ENCODE measurements at places on chromosomes 16 and 17. TPM values are rescaled to one million over a fixed set of nuclear protein-coding genes. Genes with fewer than 3 reads are reported as not detected.

Gene CLDN7
- 1.2 TPM for total RNA-seq

Gene SDK2
- 12.7 TPM for total RNA-seq

Gene SULT1A4
- 7.0 TPM for total RNA-seq

Gene TERB1
- not detected for total RNA-seq

Gene NT5C3B
- total RNA-seq: 46.5 TPM

Gene SKAP1
- 33.1 TPM for total RNA-seq

Gene C16orf54
- 68.3 TPM for total RNA-seq

DNA sequence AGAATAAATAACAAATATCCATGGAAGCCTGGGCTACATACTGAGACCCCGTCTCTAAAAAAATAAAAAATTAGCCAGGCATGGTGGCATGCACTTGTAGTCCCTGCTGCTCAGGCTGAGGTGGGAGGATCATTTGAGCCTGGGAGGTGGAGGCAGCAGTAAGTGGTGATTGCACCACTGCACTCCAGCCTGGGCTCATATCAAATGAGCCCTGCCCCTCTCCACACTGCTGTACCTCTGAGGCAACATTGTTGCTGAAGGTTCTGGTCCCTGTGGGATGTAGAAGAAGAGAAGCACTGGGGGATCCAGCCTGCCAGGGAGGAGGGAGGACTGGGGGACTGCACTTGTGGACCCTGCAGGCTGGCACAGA lies 11.4 kb upstream of the ARHGAP23 start:
- H3K4me3 ChIP-seq: no peak overlapping the region
- peaks cover 10% of the 10 kb centered on the region for H3K4me1 ChIP-seq
- H3K27ac ChIP-seq: no peak overlapping the region
- H3K36me3 ChIP-seq: no peaks in the 10 kb centered on the region
- no peak for DNase-seq
- no peaks in the 10 kb centered on the region for H3K27me3 ChIP-seq

- no peaks in the 10 kb centered on the region for H3K36me3 ChIP-seq
- H3K4me1 ChIP-seq: peaks cover 6% of the 10 kb centered on the region
- no peaks in the 10 kb centered on the region for H3K27me3 ChIP-seq
- H3K4me3 ChIP-seq: no peak overlapping the region
Observed at GRCh38 chr17:47305302-47305923, 18.3 kb upstream of the EFCAB13 start.

DNA sequence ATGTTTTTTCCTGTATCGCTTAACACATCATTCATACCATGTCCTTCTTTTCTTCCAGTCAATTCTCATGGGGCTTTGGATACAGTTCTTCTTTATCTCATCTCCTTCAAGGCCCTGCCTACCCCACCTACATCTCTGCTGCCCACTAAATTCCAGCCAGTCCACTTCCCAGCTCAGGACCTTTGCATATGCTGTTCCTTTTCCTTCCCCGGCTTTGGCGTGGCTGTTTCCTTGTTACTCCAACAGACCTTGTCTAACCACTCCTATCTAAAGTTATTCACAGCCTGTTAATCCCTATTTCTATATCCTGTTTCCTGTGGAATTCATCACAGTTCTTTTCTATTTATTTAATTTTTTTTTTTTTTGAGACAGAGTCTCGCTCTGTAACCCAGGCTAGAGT lies 6.6 kb upstream of the STAT3 start:
- H3K27ac ChIP-seq: no peak overlapping the region
- no peak overlapping the region for H3K4me3 ChIP-seq
- no peaks in the 10 kb centered on the region for H3K36me3 ChIP-seq
- H3K4me1 ChIP-seq: peaks cover 17% of the 10 kb centered on the region
- no peak for DNase-seq

- H3K4me3 ChIP-seq: no peak overlapping the region
- DNase-seq: no peak
- no peaks in the 10 kb centered on the region for H3K27me3 ChIP-seq
- H3K27ac ChIP-seq: no peak overlapping the region
- H3K36me3 ChIP-seq: peaks cover 48% of the 10 kb centered on the region
Observed at GRCh38 chr16:15701975-15702970, 52.2 kb downstream of the NDE1 start.

DNA sequence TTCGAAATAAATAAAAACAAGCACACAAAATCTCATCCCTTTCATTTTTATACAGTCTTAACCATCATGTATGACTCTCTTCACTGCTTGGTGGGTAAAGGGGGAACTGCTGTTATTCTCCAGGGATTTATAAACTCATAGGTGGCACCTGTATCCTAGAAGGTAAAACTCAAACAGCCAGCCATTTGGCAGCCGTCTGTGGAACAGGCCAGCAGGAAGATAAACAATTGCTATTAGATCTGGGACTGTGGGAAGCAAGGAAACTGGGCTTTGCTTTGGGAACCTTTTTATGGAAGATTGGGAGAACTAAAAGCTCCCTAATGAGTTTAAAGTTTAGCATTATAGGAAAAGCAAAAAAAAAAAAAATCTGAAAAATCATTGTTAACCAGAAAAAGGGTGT lies 126.0 kb downstream of the TANGO6 start:
- no peak overlapping the region for H3K4me3 ChIP-seq
- no peaks in the 10 kb centered on the region for H3K27me3 ChIP-seq
- no peak for DNase-seq
- H3K36me3 ChIP-seq: peaks cover 10% of the 10 kb centered on the region
- H3K27ac ChIP-seq: no peak overlapping the region
- no peaks in the 10 kb centered on the region for H3K4me1 ChIP-seq

- no peak for DNase-seq
- H3K27me3 ChIP-seq: no peaks in the 10 kb centered on the region
- no peak overlapping the region for H3K27ac ChIP-seq
- no peaks in the 10 kb centered on the region for H3K36me3 ChIP-seq
- no peak overlapping the region for H3K4me3 ChIP-seq
Observed at GRCh38 chr16:52492789-52493357, 54.1 kb downstream of the TOX3 start.

- no peak overlapping the region for H3K27ac ChIP-seq
- no peaks in the 10 kb centered on the region for H3K4me1 ChIP-seq
- no peaks in the 10 kb centered on the region for H3K36me3 ChIP-seq
- no peaks in the 10 kb centered on the region for H3K27me3 ChIP-seq
- no peak for DNase-seq
Observed at GRCh38 chr16:86431540-86431939, 78.8 kb upstream of the FOXF1 start.

- H3K4me3 ChIP-seq: no peak overlapping the region
- H3K27me3 ChIP-seq: no peaks in the 10 kb centered on the region
- DNase-seq: no peak
Observed at GRCh38 chr16:835373-835772, 34.8 kb upstream of the GNG13 start.

GRCh38 chr16:72109966-72110530 lies 16.4 kb downstream of the DHX38 start:
- no peak overlapping the region for H3K4me3 ChIP-seq
- DNase-seq: no peak
- H3K4me1 ChIP-seq: no peaks in the 10 kb centered on the region
- no peak overlapping the region for H3K27ac ChIP-seq
- no peaks in the 10 kb centered on the region for H3K27me3 ChIP-seq

- H3K27ac ChIP-seq: no peak overlapping the region
- no peaks in the 10 kb centered on the region for H3K27me3 ChIP-seq
- no peaks in the 10 kb centered on the region for H3K36me3 ChIP-seq
- peaks cover 15% of the 10 kb centered on the region for H3K4me1 ChIP-seq
Observed at GRCh38 chr17:83170571-83171260, 91.3 kb downstream of the METRNL start.

DNA sequence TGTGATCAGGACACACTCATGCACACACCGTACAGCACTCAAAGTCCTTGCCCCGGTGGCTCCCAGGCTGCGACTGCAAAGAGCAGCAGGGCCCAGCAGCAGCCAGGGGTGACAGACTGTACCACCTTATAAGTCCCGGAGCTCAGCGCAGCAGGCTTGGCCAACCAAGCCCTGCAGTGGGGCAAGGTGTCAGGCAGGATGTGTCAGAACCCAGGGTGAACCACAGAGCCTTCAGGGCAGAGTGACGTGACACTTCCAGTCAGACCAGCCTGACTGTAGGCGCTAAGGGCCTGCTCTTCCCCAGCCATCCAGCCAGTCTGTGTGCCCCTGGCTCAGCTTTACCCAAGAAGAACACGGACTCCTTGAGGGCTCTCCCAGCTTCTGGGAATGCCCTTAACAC lies 204.1 kb downstream of the COPRS start:
- no peaks in the 10 kb centered on the region for H3K4me1 ChIP-seq
- H3K27me3 ChIP-seq: peaks cover 4% of the 10 kb centered on the region
- H3K4me3 ChIP-seq: no peak overlapping the region
- H3K36me3 ChIP-seq: no peaks in the 10 kb centered on the region
- peak; percentile 21 for DNase-seq
- H3K27ac ChIP-seq: no peak overlapping the region

DNA sequence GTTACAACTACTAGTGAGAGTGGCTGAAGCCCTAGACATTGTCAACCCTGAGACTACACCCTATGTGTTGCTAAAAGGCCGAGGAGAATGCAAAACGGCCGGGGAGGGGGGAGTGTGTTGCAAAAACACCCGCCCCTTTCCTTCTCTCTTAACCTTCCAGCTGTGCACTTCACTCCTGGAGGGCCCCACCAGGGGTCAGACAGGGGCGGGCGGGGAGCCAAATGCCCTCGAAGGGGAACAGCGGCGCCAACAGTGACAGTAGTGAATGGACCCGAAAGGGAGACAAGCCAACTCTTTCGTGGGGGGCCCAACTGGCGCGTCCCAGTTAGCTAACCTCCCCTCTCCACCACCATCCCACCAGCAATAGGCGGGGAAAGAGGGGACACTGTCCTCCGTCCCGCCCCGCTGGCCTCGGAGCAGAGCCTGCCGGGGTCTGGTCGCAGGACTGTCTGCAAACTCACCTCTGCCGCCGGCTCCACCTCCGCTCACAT lies 352 bp downstream of the MARF1 start:
- H3K4me1 ChIP-seq: peaks cover 47% of the 10 kb centered on the region
- peak; percentile 95 for DNase-seq
- peak overlapping the region; percentile 90 for H3K4me3 ChIP-seq
- peak overlapping the region; percentile 100 for H3K27ac ChIP-seq

GRCh38 chr17:82267575-82268379 lies 5.7 kb downstream of the CSNK1D start:
- DNase-seq: peak; percentile 16
- H3K27me3 ChIP-seq: no peaks in the 10 kb centered on the region
- no peak overlapping the region for H3K4me3 ChIP-seq
